ENCODE measurements at places on chromosomes 12 and 14.
A peak's percentile ranks its signal among the peaks of the same experiment; 100 is the strongest.

- DNase-seq, result no peak
These were observed 145.6 kb upstream of the SLC38A2 start for GRCh38 chr12:46518169-46518568.

DNA sequence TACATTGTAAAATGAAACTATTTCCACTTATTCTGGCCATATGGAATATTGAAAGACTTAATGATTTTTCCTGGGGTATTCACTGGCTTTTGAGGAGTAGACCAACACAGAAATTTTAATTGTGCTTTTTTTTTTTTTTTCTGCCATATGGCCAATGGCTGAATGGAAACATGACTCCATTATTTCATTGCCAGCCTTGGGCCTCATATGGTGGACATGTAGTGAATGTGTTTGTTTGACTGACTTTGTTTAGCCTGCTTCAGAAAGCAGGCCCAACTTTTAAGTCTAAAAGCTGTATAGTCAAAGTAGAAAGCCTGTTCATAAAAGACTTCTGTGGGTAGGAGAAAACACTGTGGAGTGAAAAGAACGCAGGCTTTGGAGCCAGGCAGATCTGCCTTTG lies 2.4 kb downstream of the GNG2 start:
- no peak for DNase-seq

DNA sequence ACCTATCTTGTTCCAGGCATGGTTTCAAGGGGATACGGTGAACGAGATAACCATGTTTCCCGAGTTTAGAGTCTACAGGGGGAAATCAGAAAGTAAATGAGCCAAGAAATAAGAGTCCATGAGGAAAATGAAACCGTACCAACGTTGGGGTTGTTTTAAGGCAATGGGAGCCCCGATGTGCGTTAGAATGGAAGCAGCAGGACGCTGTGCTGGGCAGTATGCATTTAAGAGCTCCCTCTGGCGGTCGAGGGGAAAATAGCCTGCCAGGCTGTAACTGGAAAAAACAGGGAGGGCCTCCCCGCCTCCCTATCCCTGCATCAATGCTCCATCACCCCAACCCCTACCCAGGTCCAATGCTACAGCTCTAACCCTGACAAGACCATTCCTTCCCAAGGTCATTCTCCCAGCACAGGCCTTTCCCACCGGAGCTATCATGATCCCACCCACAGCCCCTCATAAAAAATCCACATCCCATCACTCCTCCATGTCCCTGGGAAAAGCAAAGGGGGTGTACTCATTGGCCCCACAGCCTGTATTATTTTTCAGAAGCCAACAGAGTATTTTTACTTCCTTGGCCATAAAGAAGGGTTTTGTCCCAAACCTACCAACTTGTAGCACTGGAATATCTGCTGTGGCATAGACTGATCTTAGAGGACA lies 226.3 kb upstream of the NOS1 start:
- peak; percentile 15 for DNase-seq

DNA sequence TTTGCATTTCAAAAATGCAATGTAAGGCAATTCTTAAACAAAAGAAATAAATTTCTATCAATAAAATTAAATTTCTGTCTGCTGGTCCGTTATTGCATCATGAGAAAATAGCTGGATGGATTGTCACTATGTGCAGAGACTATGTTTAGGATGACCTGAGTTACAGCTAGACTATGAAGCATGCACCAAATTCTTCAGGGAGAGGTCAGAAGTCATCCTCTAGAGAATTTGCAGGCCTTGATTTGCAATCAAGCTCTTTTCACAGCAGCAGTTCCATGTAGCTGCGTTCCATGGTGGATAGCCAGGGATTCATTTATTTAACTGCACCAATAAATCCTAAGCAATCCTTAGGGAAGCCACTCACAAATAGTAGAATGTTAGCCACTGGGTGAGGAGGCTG lies 253.7 kb downstream of the MSRB3 start:
- DNase-seq, result no peak

DNA sequence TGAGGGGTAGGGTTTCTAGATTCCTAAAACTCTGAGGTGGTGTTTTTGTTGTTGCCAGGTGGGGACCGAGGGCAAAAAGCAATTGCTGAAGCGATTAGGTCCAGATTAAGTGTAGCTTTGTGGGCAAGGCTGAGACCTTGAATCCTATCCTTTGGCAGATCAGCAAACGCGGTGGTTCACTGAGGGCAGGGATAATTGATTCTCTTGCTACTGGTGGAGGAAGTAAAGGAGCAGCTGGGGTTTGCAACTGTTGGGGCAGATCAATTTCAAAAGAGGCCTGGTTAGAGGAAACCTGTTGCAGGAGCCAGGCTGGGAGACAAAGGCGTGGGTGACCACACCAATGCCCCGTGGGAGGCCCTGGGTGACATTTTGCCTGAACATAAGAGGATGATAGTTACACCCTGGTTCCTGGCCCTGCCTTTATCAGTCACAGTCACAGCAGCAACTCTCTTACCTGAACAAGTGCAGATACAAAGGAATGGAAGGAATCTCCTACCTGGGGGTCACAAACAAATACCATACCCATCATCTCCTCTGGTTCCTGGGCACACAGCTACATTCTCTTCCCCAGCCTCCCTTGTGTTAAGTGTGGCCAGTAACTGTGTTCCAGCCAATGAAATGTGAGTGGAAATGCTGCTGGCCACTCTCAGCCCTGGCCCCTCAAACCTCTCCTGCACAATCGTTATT lies 43.3 kb upstream of the RASSF3 start:
- no peak for DNase-seq

GRCh38 chr12:126107659-126108058 lies 1042.4 kb downstream of the AACS start:
- DNase-seq, result no peak

- peak; percentile 53 for DNase-seq
These were observed 481 bp downstream of the MAX start for GRCh38 chr14:65101631-65102440.

DNA sequence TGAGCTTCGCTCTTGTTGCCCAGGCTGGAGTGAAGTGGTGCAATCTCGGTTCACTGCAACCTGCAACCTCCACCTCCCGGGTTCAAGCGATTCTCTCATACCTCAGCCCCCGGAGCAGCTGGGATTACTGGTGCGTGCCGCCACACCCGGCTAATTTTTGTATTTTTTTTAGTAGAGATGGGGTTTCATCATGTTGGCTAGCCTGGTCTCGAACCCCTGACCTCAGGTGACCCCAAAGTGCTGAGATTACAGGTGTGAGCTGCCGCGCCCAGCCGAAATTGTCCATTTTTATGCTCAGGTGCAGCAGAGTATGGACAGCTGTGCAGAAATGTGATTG lies 19.2 kb upstream of the CYP46A1 start:
- DNase-seq, result no peak

DNA sequence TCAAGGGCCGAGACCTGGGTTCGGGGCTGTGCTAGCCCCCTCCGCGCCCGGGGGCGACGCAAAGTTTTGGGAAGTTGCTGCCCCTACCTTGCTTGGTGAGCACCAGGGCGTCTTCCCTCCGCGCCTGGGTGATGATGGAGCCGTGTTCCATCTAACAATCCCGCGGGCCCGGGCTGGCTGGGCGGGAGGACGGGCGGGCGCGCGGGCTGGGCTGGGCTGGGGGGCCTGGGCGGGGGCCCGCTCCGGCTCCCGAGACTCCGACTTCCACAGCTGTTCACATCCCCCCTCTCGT lies 298 bp downstream of the CTDSP2 start:
- DNase-seq, result no peak

DNA sequence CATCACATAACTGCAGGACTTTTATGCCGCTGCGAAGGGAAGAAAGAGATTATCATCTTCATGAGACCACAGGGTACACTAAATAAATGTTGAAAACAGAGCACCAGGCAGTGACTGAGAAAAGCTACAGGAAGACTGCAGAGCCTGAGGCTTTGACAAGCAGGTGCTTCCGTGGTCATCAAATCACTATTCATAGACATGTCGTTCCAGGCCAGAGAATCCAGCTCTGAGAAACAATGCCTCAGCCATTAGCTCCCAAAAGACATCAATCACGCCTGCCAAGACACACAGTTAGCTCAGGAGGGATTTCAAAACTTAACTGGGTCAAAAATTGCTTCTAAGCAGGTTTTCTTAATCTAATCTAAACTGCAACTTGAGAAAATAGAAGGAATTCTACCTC lies 47.2 kb upstream of the GARIN6 start:
- no peak for DNase-seq

DNA sequence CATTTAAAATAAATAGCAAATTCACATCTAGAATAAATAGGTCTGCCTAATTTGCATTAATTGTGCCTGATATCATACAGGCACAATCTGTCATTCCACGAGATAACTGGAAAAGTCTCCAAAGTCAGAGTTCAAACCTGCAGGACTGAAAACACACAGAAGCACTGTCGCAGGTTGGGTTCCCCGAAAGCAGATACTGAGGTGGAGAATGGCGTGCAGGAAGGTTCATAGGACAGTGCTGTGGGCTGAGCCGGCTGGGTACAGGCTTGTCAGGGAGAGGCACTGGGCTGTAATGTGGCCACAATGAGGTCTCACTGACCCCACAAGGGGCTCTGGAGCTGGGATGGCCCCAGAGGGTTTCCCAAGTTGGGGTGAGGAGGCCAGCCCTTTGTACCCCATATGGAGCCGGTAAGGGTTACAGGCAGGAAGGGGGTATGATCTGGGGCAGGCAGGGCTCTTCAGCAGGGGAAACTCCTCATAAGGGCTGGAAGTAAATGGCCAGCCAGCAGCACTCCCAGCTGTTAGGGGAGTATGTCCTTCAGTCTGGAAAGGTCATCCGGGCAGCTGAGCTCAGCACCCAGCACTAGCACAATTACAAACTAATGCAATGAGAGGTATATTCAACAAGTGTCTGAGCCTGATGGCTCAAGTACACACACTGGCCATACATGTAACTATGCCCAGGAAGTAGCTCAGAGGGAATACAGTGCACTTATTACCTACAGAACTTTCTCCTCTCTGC lies 68.5 kb downstream of the NT5DC3 start:
- no peak for DNase-seq

DNA sequence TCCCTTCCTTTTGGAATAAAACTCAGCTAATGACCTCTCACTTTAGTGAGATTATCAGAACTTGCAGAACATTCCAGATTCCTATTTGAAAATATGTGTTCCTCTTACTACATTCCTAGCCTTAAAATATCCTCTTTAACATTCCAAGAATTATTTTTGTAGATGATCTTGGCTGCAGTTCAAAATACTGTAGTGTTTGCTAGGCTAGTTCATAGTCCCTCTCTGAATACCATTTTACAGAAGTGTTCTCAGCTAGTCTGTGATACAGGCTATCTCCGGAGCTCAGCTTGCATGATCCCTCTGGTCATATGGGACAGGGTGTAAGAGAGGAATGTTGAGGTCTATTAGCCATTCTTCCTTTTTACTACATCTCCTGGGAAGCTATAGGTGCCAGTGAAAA lies 17.6 kb upstream of the GPR33 start:
- no peak for DNase-seq

- no peak for DNase-seq
These were observed 212.1 kb upstream of the ABCD2 start for GRCh38 chr12:39831587-39832315.

DNA sequence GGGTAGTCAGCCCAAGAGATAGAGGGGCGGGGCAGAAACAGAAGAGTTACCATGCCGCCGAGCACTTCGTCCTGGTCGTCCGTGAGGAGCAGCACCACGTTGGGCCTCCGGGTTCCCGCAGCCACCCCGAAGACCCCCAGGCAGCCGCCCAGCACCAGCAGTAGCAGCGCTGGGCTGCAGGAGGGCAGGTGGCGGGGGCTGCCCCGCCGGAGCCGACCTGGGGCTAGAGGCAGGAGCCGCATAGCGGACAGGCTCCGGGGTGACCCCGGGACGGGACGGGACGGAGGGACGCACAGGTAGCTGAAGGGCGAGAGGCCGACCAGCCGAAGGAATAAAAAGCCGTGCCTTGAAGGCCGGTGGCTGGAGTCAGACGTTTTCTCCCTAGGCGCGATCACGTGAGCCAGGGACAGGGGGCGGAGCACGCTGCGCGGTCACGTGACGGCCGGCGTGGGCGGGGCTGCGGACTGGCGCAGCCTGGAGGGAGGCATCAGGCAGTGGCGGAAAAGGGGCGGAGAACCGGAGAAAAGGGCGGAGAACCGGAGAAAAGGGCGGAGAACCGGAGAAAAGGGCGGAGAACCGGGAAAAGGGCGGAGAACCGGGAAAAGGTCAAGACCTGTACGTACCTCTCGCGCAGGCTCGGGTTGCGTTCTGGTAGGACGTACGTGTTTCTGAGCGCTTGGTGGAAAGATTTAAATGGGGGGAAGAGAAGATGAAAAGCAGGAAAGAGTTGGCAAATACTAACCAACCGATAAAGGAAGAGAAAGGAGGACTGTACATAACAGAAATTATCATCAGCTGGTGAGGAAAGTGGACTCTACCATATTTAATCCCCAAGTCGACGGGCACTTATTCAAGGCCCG lies at the start of gene GNS:
Gene GNS, minus strand, starts transcription at position 372 of the 860 bp plus-strand sequence. Its CDS starts 130 bp downstream, at position 242.
- peak; percentile 91 for DNase-seq

GRCh38 chr12:47189728-47190127 lies 110.0 kb upstream of the AMIGO2 start:
- no peak for DNase-seq

- DNase-seq, result no peak
These were observed 9.4 kb upstream of the VTI1B start for GRCh38 chr14:67683842-67684241.

- no peak for DNase-seq
These were observed 31.5 kb downstream of the TMEM63C start for GRCh38 chr14:77212943-77213678.

GRCh38 chr12:46900734-46901463 lies 75.1 kb upstream of the SLC38A4 start:
- DNase-seq, result no peak

DNA sequence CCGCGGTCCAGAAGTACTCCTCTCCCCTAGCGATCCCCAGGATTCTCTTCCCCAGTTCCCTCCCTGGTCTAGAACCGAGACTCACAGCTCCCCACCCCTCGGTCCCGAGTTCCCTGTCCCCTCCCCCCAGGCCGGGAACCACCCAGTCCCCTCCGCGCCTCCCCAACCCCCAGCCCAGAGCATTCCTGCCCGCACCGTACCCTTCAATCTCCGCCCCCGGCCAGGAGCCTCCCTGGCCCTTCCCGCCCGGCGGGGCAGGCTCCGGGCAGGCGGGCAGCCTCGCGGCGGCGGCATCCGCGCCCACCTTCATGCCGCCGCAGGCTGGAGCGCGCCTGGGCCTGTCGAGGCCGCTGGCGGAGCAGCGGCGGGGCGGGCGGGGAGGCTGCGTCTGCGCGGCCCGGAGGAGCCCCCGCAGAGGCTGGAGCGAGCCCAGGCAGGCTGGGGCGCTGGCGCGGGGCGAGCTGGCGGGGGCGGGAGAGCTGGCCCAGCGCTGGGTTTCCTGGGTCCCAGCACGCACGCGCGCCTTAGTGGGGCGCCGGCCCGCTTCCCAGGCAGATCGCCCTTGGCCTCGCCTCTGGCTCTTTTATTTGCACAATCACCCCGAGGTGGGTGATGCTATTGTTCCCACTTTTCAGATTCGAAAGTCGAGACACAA lies 22.2 kb upstream of the GPR132 start:
- no peak for DNase-seq

DNA sequence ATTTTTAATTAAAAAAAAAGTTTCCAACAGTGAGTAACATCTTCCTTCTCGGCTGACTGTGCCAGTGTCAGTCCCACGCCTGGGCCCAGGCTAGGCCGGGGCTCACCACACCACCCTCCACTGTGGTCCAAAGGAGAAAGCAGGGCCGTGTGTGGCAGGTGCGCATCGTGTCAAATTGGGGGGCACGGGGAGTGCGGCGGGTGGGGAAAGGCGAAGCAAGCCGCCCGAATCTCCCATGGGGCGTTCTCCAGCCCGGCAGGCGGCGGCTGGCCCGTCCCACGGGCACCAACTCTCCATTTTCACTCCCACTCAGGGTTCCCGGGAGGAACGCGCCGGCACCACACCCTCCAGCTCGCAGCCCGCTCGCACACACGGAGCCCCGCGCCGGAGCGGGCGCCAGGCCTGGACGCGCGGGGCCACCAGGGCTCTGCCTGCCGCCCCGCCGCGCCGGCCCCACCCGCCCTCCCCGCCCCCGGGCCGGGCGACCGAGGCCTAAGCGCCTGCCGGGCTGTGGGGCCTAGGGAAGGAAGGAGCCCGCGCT lies 604 bp downstream of the EEA1 start:
- DNase-seq, result peak; percentile 33
